Activated CD8-positive, alpha-beta memory T cell treated with anti-CD3 and anti-CD28 coated beads, Interleukin-2, amount 10 ng/mL, durations not matched to agents 7 days and 5 days (primary cell): ENCODE measurements at places on chromosomes 2 and 18.

DNA sequence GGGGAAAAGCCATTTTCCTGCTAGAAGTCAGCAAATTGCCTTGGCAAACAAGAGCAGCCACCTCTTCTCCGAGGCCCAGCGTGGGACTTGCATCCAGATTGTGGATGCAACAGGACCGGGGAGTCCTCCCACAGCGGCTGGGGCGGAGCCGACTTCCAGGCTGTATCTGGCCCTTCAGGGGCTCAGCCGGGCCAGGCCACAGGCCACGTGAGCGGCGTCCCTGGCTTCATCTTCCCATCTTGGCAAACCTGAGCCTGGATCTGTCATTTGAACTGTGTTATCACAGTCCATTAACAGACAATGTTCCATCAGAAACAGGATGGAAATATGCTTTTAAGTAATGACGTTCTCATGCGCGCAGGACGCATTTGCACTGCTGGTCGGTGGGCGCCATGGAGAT, 483.5 kb upstream of the SALL3 start:
- DNase-seq: no peak

DNA sequence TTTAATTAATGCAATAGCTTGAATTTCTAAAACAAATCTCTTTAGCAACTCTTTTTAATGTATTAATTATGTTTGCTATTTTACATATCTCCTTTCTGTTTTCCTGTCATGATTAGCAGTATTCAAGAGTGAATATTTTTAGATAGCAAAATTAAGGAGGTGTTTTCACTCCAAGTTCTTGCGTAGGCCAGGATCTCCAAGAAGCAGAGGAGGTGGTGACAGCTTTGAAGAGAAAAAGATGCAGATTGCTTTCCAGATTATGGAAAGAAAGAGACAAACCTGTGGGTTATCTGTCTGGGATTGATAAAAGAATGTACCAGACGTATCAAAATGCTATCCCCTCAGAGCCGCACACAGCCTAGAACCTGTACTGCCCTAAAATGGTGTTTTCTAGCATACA, 163.5 kb upstream of the FAM98A start:
- no peak for DNase-seq

- no peak for DNase-seq
Observed at GRCh38 chr2:54271843-54272627, 16.0 kb upstream of the TSPYL6 start.

- DNase-seq: no peak
Observed at GRCh38 chr18:79210002-79210910, 141.1 kb downstream of the ATP9B start.

DNA sequence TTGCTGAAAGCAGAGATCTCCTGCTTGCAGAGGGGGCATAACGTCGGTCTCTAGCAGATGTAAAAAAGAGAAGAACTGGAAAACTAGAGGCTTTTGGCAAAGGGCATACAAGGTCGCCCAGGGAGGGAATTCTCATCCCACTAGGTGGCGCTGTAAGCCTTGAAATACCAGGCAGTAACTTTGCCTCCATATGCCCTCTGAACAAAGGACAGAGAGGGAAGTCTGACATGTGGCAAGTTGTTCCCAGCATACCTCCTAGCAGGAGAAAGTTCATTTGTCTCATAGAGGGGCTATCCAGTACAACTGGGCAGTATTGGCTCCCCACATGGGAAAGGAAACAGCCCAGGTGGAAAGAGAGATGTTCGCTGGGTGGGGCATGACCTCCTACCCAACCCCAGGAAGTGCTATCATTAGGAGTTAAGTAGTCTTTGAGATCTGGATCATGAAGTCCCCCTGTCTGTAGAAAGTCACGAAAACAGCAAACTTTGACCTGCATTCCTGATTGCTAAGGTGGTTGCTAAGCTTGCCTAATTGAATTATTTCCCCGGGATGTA, 39.9 kb downstream of the STK17B start:
- peak; percentile 81 for DNase-seq

- no peak for DNase-seq
Observed at GRCh38 chr2:68438455-68439303, 28.4 kb downstream of the FBXO48 start.

GRCh38 chr18:13494871-13495445, 231.4 kb downstream of the FAM210A start:
- DNase-seq: no peak

DNA sequence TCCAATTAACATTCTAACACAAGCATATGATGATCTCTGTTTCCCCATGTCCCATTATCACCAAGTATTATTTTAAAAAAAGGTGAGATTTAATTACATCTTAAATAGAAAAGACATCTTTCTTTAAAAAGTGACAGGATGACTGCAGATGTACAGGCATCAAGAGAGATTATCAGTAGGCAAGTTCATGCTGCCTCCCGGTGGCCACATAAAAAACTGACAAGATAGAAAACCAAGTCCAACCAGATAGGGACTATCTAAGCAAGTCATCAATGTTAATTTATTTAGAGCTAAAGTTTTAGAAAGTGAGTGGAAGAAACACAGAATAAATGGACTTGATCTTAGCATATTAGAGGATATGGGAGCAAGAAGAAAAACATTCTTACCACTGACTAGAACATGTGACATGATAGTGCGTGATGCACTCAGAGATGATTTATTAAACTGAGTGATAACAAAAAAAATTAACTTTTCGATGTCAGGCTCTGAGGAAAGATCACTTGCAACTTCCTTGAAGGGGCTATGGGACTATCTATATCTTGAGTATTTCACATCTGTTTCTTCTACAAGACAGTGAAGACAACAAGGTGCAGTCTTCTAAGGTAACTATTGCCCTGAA, 5.4 kb upstream of the TDRD15 start:
- no peak for DNase-seq

GRCh38 chr2:42757981-42758740, 5.8 kb downstream of the OXER1 start:
- DNase-seq: no peak

GRCh38 chr2:16729335-16729734, 63.7 kb upstream of the CYRIA start:
- no peak for DNase-seq

- no peak for DNase-seq
Observed at GRCh38 chr18:75429975-75430374, 2.5 kb upstream of the SMIM21 start.

DNA sequence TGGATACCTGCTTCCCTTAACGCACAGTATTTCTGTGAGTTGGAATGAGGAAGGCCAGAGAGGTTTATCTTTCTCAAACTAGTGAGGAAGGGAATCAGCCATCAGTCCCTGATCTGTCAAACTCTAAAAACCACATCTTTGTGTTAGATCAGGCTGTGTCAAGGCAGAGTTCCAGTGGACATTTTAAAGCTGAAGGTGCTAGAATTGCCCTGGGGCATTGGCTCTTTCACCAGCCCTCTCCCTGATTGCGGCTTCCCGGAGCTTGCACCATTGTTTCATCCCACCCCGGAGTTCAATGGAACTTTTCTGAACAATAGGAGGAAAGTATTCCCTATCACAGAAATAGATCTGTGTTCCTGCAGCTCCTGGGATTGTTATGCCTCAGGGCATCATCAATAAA, 110.2 kb downstream of the RNF144A start:
- DNase-seq: no peak

DNA sequence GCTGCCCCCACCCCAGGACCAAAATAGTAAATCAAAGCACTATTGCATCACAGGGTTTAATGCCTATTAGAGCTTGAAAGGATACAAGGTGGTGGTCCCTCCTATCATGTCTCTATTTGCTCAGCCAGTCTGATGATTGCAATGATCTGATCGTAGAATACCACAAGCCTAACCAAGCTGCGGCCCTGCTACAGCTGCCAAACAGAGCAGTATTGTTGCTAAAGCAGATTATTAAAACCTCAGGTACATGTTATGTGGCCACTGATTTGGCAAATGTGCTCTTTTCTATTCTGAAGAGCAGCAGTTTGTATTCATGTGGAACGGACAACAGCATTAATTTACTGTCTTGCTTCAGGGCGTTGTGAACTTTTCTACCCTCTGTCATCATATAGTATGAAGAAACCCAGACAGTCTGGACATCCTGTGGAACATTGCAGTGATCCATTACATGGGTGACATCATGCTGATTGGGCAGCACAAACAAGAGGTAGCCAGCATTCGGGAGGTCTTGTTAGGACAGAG, 8.4 kb upstream of the VAPA start:
- no peak for DNase-seq

GRCh38 chr18:64116571-64117175, 32.2 kb downstream of the LINC00305 start:
- DNase-seq: no peak

DNA sequence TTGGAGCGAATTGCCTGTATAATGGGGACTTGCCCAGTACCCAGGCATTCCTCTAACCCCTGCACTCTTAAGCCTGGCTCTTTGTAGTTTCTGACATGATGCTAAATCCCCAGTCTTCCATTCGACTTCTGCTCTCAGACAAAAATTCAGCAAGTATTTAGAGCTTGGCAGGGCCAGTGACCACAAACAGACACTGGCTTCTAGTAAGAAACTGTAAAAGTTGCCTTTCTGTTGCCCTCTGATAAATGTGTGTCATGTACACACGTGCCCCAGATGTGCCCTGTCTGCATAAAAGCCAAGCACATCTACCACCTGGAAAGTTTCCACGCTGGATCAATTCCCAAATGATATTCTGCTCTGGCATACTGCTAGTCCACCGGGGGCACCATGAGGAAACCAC, 18.0 kb downstream of the PAX3 start:
- DNase-seq: no peak

DNA sequence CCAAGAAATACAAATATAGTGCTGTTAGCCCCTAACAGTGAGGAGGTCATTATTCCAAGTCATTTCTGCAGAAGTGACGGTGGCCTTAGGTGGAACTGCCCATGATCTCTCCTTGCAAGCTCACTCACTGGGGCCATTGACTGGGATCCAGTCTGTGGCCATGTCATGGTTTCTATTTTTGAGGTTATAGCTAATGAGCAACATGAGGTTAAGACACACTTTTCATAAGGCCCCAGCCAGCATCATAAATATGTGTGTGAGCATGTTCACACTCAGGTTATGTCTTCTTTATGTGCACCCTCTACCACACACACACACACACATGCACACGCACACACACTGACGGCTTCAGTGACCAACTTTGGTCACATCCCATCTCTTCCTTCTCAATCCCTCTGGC, 484 bp downstream of the AFF3 start:
- no peak for DNase-seq

DNA sequence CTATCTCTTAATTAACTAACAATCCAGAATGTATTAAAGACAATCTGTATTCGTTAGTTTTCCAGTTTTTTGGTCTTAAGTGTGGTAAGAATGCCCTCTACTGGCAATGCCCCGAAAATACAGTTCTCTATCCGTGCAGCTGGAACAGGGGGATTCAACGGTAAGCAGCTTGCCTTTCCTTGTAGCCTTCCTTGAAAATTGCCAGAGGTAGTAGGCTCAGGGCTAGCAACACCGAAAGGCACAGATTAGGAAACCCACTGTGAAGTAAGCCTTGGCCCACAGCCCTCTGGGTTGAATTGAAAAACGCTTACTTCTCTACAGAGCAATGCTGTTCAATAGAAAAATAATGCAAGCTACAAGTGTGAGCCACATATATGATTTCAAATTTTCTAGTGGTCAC, 17.1 kb upstream of the VPS4B start:
- peak; percentile 55 for DNase-seq

DNA sequence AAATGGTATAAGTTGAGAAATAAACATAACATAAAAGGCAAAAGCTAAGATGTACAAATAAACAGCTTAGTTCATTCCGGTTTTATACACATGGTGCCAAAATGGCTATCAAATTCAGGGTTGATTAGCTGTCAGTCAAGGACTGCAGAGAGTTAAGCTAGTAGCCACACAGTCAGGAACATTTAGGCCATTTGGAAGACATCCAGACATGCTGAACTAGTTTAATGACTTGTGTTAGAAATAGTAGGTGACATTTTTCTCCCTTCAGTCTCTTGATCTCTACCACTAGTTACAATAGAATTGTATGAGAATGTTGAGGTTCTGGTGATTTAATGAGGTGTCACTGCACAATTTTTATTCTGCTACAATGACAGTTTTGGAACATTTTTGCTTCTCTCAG, 394.4 kb upstream of the SPHKAP start:
- no peak for DNase-seq

DNA sequence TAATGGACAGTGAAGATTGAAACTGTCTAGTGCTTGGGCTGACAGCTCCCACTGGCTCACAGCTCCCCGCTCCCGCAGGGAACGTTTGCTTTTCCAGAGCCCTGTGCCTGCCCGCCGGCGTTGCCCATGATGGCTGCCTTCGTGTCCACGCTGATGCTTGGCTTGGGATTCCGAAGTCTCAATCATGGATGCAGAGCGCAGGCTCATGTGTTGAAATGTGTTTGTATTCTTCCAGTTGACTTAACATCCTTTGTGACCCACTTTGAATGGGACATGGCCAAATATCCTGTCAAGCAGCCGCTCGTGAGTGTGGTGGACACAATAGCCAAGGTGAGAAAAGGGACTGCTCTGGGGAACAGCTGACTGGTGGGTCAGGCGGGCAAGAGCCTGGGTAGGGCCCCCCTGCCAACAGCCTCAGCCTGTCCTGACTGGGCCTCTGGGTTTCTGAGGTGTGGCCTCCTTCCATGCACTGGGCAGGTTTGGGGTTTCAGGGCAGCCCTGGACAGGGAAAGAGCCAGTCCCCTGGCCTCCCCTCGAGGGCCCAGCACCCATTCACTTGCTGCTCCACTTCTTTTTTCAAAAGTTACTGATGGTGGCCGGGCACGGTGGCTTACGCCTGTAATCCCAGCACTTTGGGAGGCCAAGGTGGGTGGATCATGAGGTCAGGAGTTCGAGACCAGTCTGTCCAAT, 42.8 kb downstream of the ATP6V1C2 start:
- DNase-seq: no peak

GRCh38 chr18:30908381-30908780, 134.2 kb downstream of the DSC3 start:
- no peak for DNase-seq

- DNase-seq: no peak
Observed at GRCh38 chr2:189179570-189179950, at the start of gene COL5A2. Gene COL5A2 (minus strand): TSS chr2:189179761. CDS start chr2:189179604, 157 bp downstream.

DNA sequence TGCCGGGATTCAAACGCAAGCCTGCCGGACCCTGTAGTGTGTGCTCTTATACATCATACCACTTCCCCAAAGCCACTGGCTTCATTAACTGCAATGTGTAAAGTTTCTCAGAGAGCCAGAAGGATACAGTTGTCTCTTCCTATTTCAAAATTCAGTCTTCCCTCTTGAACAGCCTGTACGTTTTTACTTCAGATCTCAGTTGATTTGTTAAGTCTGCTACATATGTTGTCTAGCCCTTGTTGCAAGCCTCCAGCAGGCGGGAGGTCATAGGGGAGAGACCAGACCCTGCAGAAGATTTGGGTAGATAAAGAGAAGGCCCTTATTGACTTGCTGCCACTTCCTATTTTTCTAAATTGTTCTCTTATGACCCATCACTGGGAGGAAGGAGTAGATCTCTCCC, 56.2 kb downstream of the ARHGEF33 start:
- DNase-seq: no peak

DNA sequence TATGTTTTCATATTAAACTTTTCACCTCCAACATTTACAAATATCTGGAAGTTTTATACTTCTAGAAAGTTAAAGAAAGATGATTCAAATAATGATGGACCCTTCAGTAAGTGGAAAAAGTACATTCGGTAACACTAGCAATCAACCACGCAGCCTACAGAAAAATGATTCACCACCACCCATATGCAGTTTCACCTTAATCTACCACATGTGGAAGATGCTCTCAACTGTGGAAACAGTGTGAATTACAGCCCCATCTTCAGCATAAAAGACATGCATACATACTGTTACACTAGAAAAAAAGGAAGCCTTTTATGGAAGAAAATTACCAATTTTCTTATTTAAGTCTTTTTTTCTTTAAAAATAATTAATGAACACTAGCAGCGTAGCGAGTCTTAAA, 1.1 kb downstream of the SLC38A11 start:
- DNase-seq: no peak
